Frontal cortex (tissue), 4 donors: ENCODE measurements at places on chromosomes 3 and 15. TPM values are rescaled to one million over a fixed set of nuclear protein-coding genes. Genes with fewer than 3 reads are reported as not detected.

Gene TMCO5A
- total RNA-seq, result not detected

Gene GUCA1C
- total RNA-seq, result not detected

Gene GOLGA6L7
- not detected for total RNA-seq

Gene RASL12
- 2.4 TPM for total RNA-seq

Gene VIPR1
- total RNA-seq, result 0.41 TPM

Gene PLA2G4B
- 2.4 TPM for total RNA-seq

Gene MON1A
- total RNA-seq, result 14.7 TPM

Gene STRIT1
- total RNA-seq, result 0.82 TPM

Gene PLA1A
- total RNA-seq, result 0.41 TPM

Gene EOGT
- total RNA-seq, result 9.8 TPM

Gene MAPK6
- 106 TPM for total RNA-seq

Gene SPSB4
- 4.1 TPM for total RNA-seq

Gene SPINK8
- total RNA-seq, result not detected
